AG04449 (cell line): ENCODE measurements at places on chromosomes 16 and 17.

GRCh38 chr17:29180034-29180787 lies at the start of gene MYO18A:
Gene MYO18A, minus strand, starts transcription at chr17:29180398. Its CDS starts 13,458 bp downstream, at chr17:29166940.
- DNase-seq, result no peak

DNA sequence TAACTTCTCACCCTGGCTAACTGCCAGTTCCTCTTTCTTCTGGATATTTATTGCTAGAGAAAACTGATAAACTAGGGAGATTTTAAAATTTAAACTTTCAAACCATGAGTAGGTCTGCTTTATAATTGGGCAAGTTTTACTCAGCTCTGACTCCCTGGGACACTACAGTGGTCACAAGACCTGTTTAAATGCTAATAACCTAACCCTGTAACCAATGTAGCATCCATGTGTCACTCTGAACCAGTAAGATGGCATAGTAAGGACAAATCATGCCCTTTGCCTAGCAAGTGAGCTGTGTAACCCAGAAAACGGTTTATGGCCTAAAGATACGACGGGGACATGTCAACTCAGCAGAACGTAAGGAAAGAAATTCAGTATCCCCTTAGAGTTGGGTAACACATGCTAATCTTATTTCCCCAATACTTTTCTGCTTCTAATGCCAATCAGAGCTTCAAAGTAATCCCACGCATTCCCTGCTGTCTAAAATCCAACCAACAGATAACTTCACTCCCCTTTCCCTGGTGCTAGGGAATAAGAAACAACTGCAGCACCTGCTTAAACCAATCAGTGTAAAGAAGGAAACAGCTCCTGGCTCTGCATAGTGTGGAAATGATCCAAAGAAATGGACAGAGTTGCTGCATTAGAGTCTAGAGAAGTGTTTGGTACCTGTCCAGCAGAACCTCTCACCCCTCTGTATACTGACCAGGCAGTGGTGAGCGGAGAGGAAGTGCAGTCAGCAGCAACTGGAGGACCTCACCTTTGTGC lies 85.7 kb downstream of the NCOR1 start:
- DNase-seq, result no peak

- DNase-seq, result no peak
These were observed 19.7 kb upstream of the LRRC37A3 start for GRCh38 chr17:64938925-64939474.

GRCh38 chr17:47693731-47694580 lies at the start of gene TBKBP1:
Gene TBKBP1, plus strand, starts transcription at chr17:47694161. Its CDS starts 1,952 bp downstream, at chr17:47696113.
- DNase-seq, result no peak

DNA sequence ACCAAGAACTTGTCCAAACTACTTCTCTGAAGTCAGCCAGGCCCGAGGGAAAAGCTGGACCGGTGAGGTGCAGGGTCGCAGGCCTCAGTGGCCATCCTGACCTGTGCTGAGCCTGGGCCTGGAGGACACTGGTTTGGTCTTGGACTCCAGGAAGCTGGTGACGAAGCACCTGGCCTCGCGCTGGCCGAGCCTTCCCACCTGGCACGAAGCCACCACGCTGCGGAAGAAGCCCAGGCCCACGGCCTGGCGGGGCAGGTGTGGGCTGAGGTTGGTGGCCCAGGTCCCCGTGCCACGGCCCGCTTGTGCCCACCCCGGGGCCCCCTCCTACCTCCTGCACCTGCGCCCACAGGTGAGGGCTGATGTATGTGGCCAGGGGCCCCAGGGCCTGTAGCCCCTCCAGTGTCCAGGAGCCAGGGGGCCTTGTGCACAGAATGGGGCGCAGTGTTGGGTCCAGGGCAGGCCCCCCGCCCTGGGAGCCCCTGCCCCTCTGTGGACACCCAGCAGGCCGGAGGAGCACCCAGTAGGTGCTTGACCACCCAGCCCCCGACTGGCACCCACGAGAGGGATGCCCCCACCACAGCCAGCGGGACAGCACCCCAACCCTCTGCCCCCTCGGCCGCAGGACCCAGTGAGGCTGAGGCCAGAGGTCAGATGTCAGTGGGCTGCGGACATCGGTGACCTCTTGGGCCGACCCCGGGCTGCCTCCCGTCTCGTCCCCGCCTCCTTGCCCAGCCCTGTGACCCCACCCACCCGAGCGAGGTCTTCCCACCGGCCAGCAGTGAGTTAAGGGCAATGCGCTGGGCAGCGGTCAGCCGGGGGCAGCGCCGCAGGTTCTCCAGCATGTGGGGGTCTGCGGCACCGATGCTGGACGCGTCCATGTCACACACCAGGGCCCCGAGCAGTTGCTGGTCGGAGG lies 13.8 kb downstream of the MSLN start:
- no peak for DNase-seq

DNA sequence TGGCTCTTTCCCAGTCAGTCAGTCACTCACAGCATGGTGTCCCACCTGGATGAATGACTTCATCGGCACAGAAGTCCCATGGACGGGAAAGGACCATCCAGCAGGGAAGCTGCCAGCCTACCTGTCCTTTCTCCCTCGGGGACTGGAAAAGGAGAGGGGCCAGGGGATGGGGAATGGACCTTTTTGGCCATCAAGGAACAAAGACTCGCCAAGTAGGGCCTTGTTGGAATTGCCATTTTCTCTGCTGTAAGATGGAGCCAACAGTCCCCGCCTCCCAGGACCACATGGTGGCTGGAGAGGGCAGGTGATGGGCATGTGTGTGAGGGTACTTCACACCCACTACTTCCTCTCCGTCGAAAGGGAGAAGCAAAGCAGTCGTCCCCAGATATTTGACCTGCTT lies 67.8 kb upstream of the LHX1 start:
- no peak for DNase-seq

- DNase-seq, result no peak
These were observed 169.0 kb downstream of the ENGASE start for GRCh38 chr17:79243603-79243990.

DNA sequence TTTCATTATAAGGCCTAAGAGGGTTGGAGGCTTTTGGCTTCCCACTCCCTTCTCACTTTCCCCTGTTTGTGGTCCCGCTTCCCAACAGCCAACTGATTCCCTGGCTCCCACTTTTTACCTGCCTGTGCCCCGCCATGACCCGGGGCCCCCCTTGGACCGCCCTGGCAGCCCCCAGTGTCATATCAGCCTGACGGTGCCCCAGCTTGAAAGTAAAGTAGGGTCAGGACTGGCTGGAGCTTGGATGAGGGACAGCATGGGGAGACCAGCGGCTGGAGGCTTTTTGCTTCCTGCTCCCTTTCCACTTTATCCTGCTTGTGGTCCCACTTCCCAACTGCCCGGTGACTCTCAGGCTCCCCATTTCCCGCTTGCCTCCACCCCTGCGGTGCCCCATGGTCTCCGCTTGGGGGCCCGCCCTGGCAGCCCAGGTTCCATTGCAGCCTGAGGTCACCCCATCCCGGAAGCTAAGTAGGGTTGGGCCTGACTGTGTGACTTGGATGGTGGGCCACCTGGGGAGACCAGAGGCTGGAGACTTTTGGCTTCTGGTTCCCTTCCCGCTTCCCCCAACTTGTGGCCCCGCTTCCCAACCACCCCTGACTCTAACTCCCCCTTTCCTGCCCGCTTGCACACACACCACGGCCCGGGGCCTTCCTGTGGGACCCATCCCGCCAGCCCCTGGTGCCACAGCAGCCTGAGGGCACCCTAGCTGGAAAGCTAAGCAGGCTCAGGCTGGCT lies 2274.7 kb downstream of the TP53TG3F start:
- no peak for DNase-seq

DNA sequence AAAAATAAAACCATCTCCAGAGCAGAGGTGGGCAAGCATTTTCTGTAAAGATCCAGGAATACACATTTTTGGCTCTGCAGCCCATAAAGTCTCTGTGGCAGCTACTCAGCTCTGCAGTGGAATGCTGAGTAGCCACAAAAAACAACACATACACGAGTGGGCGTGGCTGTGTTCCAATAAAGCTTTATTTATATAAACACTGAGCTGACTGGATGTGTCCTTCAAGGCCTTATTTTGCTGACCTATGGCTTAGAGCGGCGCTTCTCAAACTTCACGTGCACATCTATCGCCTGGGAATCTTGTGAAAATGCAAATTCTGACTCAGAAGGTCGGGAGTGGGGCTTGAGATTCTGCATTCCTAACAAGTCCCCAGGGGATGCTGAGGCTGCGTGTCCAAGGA lies 39.7 kb downstream of the XYLT1 start:
- no peak for DNase-seq

GRCh38 chr17:73600103-73600871 lies 44.0 kb downstream of the SDK2 start:
- no peak for DNase-seq

GRCh38 chr16:78816499-78817195 lies 717.2 kb downstream of the WWOX start:
- DNase-seq, result no peak
